Dermis microvascular lymphatic vessel endothelial cell (primary cell): ENCODE measurements at places on chromosomes 11 and 22.

DNA sequence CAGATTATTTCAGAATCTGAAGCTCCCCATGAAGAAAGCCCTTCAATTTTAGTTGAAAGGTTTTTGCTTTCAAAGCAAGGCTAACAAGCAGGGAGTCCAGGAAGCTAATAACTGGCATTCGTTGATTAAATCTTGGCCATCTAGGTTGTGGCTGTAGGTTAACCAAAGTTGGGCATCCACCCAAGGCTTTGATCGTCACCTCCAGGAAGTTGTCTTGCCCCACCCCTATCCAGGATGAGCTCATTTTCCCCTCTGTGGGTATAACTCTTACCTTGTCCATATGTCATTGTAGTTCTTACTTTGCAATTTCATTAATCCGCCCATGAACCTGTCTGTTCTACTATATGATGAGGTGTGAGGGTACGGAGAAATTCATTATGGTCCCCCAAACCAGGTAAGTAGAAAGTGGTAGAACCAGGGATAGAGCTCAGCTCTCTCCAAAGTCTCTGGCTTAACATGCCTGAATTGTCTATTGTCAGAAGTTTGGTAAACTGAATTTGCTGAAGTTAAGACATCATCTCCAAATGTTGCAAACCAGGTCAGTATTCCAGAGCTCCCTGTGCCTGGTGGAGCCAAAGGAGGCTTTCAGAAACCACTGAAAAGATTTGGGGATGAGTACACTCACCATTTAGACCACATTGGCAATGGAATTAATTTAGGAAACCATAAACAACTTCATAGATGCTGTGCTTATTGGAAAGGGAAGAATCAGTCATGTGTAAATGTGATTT, 97.1 kb downstream of the CD44 start:
- DNase-seq = peak; percentile 23

DNA sequence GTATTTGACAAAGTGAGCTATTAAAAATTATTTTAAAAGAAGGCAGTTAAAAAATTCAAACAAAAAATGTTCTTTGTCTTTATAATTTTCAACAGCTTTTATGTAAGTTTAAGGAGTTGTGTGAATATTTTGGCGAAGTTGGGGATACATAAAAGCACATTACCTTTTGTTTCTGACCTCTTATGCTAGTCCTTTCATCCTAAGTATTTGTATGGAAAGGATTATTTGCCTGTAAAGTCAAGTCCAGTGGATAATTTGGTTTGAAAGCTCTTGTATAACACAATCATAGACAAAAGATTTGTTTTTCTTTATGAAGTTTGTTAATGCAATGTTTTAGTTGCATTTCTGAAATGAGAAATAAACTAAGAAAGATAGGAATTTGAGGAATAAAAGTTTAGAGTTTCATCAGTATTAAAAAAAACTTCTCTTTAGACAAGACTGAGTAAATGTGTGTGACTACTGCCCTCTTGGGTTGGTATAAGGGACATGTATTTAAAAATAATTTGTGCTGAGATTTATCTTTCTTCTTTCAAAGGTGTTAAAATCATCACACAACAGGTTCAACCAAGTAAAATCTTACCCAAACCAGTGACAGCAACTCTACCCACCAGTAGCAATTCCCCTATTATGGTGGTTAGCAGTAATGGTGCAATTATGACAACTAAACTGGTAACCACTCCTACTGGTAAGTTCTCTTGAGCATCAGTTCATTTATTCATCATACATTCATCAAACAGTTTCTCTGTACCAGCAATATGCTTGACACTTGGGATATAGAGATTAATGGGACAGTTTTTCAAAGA, 68.2 kb downstream of the EMSY start:
- peak; percentile 30 for DNase-seq

- peak; percentile 55 for DNase-seq
These were observed 19.9 kb downstream of the CTNND1 start for GRCh38 chr11:57781529-57781943.

DNA sequence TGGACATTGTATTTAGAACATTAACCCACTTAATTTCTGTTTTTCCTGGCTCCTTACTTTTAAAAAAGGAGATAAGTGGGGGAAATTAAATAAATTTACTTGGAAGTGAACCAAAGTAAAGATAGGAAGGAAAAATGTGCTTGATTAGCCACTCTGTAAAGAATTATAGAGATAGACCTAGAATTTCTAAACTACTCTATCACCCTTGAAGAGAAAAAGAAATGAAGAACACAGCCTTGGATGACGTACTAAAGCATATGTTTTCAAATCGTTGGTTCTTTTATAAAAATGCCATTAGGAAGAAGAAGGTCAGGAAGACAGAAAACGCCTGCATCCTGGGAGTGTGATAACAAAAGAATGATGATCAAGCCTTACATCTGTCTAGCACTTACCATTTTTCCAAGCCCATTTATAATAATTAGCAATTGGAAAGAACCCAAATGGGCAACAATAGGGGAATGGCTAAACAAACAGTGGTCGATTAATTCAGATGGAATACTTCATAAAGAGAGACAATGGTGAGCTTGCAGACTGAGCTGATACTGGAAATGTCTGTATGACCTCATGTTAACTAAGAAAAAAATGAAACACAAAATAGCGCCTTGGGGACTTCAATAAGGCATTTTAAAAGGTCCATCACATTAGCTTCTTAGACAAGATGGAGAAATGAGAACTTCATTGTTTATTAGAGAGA, 81.0 kb upstream of the LRRC55 start:
- peak; percentile 38 for DNase-seq

- no peak for DNase-seq
These were observed 48.5 kb upstream of the SOX6 start for GRCh38 chr11:16404781-16405285.

DNA sequence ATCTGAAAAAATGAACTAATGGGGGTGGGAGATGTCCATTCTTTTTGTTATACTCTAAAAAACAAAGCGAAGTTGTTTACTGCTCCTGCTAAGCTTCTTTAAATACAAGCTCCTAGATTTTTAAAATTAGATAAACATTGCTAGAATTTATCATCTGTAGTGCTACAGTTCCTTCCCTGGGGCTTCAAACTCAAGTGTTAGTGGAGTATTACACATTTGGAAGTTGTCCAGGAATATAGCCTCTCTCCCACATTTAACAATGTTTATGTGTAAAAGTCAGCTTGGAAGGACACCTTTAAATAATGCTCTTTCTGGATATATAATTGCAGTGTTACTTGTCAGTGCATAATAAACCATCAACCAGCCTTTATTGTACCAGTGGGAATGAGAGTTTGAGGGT, 155.5 kb downstream of the SPON1 start:
- DNase-seq = no peak

GRCh38 chr22:22703203-22703570, 58.8 kb downstream of the GGTLC2 start:
- DNase-seq = no peak

GRCh38 chr11:111870522-111870885, 877 bp downstream of the ALG9 start:
- no peak for DNase-seq

DNA sequence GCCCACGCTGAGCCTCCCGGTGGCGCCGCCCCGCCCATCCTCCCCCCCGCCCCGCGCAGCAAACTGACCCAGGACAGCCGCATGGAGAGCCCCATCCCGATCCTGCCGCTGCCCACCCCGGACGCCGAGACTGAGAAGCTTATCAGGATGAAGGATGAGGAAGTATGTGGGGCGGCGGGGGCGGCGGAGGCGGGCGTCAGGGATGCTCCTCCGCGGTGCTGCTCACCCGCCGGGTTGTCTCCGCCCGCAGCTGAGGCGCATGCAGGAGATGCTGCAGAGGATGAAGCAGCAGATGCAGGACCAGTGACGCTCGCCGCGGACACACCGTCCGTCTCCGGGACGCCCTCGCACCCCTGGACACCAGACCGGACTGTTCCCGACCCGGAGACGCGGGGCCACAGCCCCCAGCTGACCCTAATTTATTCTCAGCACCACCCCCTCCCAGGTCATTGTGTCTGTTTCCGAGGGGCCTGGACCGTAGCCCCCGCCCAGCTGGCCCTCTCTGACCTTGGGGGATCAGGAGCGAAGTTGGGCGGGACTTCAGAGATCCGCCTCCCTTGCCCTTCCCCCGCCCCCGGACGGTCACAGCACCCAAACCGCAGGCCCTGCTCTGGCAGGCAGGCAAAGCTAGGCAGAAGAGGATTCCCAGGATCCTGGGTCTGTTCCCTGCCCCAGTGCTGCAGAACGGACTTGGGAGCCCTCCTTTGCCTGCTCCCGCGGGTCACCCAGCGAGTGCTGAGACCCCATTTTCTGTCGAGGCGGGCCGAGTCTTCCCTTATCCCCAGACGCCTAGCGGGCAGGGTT, 959 bp upstream of the GP1BB start:
- DNase-seq = no peak

DNA sequence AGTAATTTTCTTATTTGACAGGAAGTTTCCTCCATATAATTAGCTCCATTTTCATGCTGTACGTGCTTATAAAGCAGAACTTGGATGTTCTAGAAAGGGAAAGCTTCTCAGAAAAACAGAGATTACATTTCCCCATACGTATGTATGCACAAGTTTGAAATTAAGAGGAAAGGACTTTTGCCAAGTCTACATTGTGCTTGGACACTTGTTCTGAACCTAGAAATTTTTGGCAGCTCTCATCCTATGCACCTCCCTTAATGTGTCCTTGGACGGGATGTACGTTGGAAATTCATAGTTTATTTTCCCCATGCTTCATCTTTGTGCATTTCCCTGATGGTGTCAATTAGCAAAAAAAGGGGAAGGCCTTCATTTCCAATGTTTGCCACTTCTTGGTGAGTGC, 322.7 kb downstream of the BLID start:
- DNase-seq = no peak

DNA sequence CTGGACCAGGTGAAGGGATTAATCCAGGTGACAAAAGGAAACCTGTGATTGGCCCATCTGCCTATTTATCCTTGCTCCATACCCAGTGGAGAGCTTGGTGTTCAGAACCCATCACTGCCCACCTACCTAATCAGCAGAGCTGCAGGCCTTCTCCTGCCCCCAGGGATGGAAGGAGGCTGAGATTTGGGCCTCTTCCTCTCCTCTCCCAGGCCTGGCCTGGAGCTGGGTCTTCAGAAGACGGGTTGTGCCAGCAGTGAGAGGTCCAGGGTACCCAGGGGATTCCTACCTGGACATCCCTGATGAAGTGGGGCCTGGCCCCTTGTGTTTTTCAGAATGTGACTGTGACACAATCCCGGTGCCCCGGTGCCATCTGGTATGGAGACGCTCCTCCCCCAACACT, 80.3 kb upstream of the MYOD1 start:
- no peak for DNase-seq

GRCh38 chr11:100805506-100806199, 118.6 kb downstream of the ARHGAP42 start:
- DNase-seq = no peak

DNA sequence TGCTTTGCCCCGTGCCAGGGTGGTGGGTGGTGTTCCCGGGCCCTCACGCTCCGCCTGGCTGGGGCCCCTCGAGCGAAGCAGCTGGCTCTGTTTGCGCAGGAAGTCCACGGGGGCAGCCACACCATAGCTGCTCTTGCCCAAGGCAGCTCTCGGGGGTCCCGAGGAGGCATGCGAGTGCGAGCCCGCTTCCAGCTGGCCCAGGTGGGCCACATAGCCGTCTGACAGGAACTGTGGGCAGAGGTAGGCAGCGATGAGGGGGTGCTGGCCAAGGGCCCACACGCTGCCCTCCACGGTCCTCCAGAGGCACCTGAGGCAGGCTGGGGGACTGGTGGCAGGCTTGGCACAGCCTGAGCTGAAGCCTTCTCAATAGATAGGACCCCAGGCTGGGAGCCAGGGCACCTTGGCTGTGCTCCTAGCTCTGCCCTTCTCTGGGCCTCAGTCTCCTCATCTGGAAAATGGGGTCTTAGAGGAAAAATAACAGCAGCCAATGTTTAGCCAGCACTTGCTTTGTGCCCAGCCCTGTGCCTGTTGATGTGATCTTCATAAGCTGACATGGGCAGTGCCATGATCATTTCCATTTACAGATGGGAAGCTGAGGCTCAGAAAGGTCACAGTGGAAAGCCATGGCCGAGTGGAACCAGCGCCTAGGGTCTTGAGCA, 9.4 kb downstream of the AIP start:
- no peak for DNase-seq

GRCh38 chr11:94557992-94558391, 9.2 kb upstream of the PIWIL4 start:
- DNase-seq = no peak

- no peak for DNase-seq
These were observed 72.0 kb downstream of the CD44 start for GRCh38 chr11:35210876-35211546.

DNA sequence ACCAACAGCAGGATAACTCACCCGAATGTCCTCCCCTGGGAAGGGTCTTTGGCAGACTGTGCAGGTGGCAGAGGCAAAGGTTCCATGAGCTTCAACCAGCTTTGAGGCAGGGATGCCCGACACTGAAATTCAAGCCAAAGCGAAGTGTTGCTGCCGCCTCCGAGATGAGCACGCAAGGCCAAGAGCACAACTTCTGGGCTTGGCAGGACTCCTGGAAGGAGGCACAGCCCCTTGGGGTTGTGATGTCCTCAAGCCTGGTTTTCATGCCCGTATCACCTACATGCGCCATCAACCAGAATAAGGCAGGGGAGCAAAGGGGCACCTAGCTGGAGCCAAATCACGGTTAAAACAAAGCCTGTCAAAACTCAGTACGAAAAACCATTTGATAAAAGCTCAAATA, 5.7 kb downstream of the SIRT3 start:
- DNase-seq = no peak

GRCh38 chr11:59667812-59668187, 1.0 kb downstream of the PATL1 start:
- DNase-seq = no peak

DNA sequence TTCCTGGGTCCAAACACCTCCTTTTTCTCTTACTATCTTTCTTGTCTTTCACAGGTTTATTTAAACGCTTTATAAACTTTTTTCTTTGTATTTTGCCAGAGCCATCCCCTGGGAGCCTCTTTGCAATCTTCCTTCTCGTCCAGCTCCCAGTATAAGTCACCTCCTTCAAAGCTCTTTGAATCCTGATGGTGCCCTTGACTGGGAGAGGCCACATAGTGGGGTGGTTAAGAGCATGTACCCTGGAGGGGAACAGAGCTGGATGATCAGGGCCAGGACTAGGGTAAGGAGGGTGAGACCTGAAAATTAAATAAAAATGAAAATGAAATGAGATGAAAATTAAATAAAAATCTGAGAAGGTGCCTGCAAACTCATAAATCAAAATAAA, 155.0 kb downstream of the FBXO7 start:
- DNase-seq = no peak

DNA sequence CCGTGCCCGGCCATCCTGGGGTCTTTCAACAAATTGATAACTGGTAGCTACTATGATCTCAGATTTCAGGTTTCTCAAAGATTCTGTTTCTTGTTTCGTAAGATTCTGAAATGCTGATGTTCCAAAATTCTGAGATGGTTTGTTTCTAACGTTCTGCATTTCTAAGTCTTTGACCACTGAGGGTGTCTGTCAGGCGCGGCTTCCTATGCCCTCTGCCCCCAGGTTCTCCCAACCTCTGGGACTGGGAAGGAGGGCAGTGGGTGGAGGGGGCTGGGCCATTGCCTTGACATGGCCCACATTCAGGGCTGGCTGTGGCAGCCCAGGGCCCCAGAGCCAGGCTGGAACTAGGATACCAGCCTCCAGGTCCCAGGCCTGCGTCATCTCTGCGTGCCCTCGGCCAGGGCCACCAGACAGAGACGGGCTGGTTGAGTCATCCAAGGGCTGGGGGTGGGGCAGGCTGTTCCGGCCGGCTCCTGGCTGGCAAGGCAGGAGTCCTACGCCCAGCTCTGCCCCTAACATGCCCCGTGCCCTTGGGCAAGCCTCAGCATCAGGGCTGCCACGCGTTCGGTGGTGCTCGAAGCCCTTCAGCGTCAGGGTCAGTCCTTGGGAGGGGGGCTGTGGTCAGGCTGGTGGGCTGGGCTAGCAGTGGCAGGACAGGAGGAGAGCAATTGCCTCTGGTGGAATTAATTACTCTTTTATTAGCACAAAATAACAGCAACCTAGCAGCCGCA, 5.2 kb downstream of the TMEM134 start:
- peak; percentile 72 for DNase-seq
